SHP77 (cell line): ENCODE measurements at places on chromosomes 6 and 20.
A peak's percentile ranks its signal among the peaks of the same experiment; 100 is the strongest.

GRCh38 chr6:49142421-49143151 lies 320.5 kb downstream of the MMUT start:
- no peak for DNase-seq

DNA sequence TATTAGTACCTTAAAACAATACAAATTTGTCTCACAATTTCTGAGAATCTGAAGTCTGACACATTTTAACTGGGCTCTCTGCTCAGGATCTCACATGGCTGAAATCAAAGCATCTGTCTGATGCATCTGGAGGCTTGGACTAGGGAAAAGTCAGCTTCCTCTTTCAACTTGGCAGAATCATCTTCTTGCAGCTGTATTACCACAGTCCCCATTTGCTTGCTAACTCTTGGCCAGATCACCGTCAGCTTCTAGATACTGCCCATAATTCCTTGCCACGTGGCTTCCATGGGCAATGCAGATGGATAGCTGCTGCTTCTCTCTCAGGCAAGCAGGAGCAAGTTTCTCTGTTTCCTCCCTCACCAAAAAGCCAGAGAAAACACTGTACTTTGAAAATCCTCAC lies 1106.4 kb upstream of the CITED2 start:
- DNase-seq: no peak

GRCh38 chr6:137472641-137473137 lies 21.5 kb downstream of the OLIG3 start:
- no peak for DNase-seq

DNA sequence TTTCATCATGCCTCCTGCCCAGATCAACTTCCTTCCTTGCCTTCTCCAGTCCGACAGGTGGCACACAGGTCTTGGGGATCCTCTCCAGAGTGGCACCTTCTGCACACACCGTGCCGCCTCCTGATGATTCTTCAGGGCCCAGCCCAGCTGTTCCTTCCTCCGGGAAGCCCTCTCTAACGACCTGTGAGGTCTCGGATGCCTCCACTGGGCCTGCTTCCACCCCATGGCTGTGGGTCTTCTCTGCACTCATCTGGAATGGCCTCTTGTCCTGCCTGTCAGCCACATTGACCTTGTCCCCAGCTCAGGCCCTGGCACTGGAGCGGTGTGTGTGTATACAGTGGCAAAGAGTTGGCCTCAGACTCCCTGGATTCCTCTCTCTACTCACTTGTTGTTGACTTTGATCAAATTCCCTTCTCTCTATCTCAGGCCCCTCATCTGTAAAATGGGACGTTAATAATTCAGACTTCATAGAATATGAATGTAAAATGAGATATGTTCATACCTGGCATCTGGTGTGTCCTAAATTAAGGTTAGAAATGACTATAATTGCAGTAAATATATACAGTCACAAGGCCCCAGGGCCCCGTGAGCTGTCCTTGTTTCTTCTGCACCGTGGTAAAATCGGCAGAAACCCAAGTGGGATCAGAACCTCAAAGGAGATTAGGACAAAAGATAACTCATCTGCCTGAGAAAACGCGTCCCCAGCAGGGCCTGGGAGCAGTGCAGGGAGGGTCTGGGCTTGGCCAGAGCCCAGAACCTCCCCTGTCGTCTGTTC lies 1.5 kb downstream of the FAM210B start:
- peak; percentile 64 for DNase-seq

GRCh38 chr6:147787417-147787816 lies 278.9 kb downstream of the SAMD5 start:
- no peak for DNase-seq

DNA sequence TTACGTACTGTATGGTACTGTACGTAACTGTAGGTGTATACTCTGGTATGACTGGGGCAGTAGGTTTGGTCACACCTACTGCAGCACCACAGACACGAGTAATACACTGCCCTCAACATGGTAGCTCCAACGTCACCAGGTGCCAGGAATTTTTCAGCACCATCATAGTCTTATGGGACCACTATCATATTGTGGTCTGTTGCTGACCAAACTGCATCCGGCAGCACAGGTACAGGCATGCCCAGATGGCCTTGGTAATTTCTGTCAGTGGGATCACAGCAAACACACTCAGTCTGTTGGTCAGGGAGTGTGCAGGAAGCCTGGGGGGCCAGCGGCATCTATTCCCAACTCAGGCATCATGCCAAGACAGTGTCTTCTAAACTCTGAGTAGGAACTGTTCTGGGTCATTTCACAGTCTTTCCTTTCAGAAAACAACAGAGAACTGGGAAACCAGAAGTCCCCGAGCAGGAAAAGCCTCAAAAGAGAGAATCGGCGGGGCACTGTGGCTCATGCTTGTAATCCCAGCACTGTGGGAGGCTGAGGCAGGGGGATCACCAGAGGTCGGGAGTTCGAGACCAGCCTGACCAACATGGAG lies 5.8 kb downstream of the YTHDF1 start:
- DNase-seq: no peak

DNA sequence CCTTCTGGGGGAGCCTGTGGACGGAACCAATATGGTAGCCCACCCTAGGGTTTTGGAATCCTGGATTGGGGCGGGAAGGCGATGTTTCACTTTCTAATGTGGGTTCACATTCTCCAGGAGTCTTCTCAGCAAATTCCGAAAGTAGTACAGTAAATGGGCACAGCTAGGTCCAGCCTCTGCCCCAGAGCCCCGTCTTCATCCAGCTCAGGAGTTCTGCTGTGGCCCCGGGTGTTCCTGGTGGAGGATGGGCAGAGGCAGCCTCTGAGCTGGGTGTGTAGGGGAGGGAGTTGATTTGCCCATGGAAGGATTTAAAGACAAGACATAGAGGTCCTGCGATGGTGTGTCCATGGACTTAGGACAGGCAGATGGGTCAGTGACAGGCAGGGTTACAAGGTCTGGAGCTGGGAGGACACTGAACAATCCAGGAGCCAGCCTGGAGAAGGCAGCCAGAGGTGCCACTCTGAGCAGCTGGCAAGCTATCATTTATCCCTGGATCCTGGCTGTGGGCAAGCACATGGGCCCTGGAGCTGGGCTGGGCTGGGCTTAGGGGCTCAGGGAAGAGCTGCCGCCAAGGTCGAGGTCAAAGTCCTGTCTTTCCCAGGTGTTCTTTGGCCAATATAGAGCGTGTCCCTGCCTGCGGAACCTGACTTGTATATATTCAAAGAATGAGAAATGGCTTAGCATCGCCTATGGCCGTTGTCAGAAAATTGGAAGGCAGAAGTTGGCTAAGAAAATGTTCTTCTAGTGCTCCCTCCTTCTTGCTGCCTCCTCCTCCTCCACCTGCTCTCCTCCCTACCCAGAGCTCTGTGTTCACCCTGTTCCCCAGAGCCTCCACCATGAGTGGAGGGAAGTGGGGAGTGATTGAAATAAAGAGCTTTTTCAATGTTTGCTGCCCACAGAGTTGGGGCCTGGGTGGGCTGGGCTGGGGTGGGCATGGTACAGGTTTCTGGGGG lies 6.7 kb downstream of the CLPSL1 start:
- DNase-seq: no peak

GRCh38 chr20:22711971-22712755 lies 127.8 kb upstream of the FOXA2 start:
- DNase-seq: no peak

- no peak for DNase-seq
Measured at GRCh38 chr6:39610221-39610620, 115.0 kb downstream of the KIF6 start.

GRCh38 chr20:44552050-44552449 lies 30.2 kb upstream of the SERINC3 start:
- DNase-seq: no peak

- no peak for DNase-seq
Measured at GRCh38 chr6:29946223-29947076, 4.1 kb downstream of the HLA-A start.

DNA sequence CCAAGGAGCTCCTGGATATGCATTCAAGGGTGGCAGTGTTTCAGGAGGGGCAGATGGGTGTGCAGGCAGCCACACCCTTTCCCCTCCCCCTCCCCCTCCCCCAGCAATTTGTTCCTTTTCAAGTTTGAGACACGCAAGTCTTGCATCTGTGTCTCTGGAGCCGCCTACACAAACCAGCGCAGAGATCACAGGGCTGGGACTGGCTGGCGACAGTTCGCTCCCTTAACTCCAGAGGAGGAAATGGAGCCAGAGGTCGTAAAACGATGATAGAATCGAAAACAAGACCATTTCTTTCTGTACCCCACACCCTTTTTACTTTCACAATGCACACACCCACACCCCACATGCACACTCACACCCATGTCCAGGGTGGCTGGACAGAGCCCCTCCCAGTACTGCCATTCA lies 163.1 kb downstream of the LY86 start:
- DNase-seq: no peak

- DNase-seq: no peak
Measured at GRCh38 chr6:125818225-125818657, 27.5 kb downstream of the NCOA7 start.

GRCh38 chr6:30206152-30206551 lies 7.1 kb downstream of the TRIM26 start:
- DNase-seq: no peak

DNA sequence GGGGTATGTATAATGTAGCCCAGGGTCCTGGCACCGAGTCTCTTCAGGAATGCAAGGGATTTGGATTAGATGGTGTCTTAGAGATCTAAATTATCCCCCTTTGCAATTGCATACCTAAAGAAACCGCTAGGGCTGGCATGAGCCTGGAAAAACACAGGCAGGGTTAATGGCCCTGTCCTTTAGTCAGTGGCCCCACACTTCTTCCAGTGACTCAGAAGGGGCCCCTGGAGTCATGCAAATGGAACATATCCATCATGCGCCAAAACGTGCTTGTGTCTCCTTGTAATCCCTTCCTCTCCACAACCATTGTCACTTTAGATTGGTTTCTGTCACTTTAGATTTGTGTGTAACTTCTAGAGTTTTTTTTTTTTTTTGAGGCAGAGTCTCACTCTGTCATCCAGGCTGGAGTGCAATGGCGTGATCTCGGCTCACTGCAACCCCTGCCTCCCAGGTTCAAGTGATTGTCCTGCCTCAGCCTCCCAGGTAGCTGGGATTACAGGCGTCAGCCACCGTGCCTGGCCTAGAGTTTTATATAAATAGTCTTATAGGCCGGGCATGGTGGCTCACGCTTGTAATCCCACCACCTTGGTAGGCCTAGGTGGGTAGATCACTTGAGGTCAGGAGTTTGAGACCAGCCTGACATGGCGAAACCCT lies 8.7 kb upstream of the MYBL2 start:
- no peak for DNase-seq

DNA sequence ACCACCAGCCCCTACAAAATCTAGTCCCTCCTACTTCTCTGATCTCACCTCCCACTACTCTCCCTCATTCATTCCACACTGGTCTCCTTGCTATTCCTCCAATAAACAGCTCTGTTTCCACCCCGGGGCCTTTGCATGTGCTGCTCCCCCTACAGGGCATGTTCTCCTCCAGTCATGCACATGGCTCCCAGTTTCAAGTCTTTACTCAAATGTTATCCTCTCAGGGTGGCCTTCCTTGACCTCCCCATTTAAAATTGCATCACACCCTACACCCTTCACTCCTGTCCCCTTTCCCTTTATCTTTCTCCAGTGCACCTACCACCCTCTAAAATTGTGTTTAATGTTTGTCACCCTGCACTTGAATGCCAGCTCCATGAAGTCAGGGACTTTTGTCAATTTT lies 174.5 kb downstream of the MRPL14 start:
- no peak for DNase-seq

DNA sequence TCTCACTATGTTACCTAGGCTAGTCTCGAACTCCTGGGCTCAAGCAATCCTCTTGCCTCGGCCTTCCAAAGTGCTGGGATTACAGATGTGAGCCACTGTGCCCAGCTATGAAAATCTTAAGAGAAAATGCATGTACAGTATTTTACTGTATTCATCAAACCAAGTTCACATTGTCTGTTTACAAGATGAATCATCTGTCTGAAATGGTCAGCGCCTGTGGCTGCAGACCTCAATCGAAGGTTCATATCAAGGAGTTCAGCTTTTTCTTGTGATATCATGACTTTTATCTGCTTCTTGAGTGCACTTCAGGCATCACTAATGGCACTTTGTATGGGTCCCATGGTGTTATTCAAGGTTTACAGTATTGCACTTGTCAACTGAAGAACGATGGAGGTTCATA lies 155.1 kb downstream of the SLC16A10 start:
- no peak for DNase-seq

GRCh38 chr6:159163901-159164370 lies 5.3 kb upstream of the FNDC1 start:
- DNase-seq: no peak

DNA sequence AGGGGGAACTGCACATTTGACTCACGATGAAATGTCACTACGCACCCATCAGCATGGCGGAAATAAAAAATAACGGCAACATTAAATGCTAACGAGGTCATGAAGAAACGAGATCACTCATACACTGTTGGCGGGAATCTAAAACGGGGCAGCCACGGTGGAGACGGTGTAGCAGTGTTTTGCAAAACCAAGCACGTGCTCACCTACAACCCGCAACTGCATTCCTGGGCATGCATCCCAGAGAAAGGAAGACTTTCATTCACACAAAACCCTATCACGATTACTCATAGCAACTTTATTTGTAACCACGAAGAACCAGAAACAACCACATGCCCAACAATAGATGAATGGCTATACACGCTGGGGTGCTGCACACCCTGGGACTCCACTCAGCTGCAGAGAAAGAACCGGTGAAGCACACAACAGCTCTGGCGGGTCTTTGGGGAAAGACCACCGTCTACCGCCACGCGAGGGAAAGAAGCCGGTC lies 77.0 kb downstream of the YTHDF1 start:
- no peak for DNase-seq

DNA sequence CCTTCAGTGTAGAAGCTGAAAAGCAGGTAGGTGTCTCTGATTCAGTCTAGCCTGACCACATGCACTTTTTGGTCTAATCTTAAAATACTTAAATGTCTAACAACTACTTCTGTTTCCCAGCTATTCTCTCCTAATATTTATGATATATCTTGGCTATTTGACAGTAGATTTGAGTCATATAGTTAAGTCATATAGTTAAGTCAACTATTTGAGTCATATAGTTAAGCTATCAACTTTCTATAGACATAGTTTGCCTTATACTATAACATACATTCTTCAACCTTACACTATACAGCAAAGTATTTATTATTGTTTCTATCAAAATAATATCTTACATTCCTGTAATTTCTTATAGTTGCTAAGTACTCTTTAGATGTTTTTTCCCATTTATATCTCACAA lies 110.9 kb downstream of the GMDS start:
- DNase-seq: no peak

- no peak for DNase-seq
Measured at GRCh38 chr6:49980898-49981297, 11.5 kb upstream of the DEFB113 start.

DNA sequence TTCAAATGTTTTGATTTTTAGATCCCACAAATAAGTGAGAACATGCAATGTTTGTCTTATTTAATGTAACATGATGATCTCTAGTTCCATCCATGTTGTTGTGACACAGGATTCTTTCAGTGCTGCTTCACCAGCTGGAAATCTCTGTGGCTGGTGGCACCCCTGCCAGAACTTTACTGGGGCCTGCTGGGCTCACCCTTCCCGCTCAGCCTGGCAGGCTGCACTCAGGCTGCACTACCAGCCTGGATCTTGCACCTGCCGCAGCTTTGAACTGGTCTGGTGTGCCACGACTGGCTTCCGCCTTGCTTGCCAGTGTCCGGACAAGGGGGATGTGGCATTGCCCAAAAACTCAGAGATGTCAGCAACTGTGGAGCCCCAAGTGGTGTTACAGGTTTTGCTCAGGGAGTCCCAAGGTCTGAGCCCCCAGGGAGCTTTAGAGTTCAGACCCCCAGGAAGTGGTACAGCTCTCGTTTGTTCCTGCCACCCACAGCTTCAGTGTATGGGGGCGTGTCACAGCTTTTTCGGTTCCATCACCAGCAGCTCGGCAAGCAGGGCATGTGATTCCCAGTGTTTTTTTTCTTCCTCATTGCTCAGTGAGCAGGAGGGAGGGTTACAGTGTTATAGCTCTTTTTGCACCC lies 72.3 kb upstream of the SYNCRIP start:
- no peak for DNase-seq

GRCh38 chr6:112205427-112206109 lies 48.8 kb downstream of the LAMA4 start:
- no peak for DNase-seq
